HT-29 (cell line): ENCODE measurements at places on chromosomes 12 and 14. TPM values are rescaled to one million over a fixed set of nuclear protein-coding genes. Genes with fewer than 3 reads are reported as not detected.
A peak's percentile ranks its signal among the peaks of the same experiment; 100 is the strongest.

CYP46A1 gene
- not detected in 2 replicates for total RNA-seq

OLR1 gene
- not detected in 2 replicates for total RNA-seq

KRT8 gene
- total RNA-seq = 5,686 and 5,723 TPM in 2 replicates

AGAP2 gene
- 1.9 and 4.0 TPM in 2 replicates for total RNA-seq

USP15 gene
- 24.6 and 27.1 TPM in 2 replicates for total RNA-seq

RPGRIP1 gene
- total RNA-seq = 0.05 and 0.33 TPM in 2 replicates

ATG101 gene
- 105 and 114 TPM in 2 replicates for total RNA-seq

TRHDE gene
- not detected in 2 replicates for total RNA-seq

CLEC4D gene
- total RNA-seq = not detected in 2 replicates

IFNG-AS1 gene
- not detected in 2 replicates for total RNA-seq

MORN3 gene
- total RNA-seq = 0.05 and 0.13 TPM in 2 replicates

GALNT4 gene
- total RNA-seq = 5.7 and 6.7 TPM in 2 replicates

SMCO3 gene
- not detected in 2 replicates for total RNA-seq

- DNase-seq = peak; percentile 38
These were observed 114.0 kb downstream of the PLXNC1 start for GRCh38 chr12:94262228-94263010.

DNA sequence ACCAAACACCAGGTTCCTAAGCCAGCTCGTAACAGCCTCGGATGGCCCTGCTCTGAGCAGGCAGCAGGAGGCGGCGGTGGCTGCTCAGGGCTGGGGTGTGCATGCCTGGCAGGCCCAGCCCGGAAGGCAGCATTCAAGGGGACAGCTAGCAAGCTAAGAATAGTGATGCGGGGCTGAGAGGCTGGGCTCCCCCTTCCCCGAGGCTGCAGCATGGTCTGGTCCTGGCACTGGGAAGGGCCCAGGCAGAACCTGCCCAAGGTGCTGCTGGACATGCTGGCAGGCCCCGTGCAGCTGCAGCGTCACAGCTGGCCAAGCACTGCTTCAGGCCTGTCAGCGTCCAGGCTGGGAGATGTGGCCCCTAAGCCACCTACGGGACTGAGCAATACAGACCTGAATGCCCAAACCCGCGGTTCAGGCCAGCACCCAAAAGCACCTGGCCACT, 26.4 kb upstream of the NUDT14 start:
- no peak for DNase-seq

GRCh38 chr14:79605849-79606248, 605.5 kb downstream of the DIO2 start:
- no peak for DNase-seq

DNA sequence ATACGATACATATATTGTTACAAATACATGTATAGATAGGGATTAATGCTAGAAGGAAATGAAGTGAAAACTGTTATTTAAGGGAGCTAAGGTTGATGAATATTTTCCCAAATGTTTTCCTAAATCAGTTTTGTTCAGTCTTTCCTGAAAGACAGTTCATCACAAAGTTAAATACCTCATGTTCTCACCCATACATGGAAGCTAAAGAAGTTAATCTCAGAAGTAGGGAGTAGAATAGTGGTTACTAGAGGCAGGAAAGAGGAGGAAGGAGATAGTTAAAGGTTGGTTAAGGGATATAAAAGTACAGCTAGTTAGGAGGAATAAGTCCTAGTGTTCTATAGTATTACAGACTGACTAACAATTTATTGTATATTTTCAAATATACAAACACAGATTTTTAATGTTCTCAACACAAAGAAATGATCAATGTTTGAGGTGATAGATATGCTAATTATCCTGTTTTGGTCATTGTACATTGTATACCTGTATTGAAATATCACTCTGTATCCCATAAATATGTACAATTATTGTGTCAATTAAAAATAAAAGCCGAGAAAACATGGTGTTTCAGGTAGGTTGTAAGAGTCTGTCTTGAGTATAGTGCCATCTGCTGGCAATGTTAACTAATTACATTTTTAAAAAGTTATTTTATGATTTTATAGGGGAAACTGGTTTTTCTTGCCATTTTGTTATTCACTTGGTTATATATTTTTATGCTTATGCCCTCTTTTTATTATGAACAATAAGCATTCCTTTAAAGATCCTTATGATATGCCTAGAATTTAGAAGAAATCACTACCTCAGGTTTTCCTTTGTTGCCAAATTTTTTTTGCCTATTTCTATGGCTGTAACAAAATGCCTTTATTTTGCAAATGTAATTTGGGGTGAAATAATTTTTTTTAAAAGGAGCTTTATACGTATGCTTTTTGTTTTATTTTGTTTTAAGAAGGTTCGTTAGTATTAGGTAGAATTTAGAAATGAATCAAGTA, 26.9 kb downstream of the ZDHHC17 start:
- DNase-seq = peak; percentile 39

DNA sequence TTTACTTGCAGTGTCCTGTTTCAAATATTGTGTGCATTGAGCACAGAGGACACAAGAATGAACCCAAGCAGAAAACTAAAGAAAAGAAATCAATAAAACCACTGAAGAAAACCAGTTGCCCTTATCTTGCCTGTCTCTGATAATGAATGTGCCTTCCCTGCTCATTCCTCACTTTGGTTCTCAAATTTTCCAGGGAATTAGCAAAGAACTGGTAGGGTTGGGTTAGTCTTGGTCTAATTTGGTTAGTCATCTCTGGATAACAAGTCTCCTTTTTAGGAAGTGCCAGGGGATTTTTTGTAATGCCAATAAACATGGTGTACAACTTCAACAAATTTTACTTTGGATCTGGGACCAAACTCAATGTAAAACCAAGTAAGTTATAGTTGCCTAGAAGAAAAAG, 65.7 kb downstream of the DAD1 start:
- DNase-seq = no peak

GRCh38 chr12:89126712-89127111, 225.6 kb downstream of the DUSP6 start:
- no peak for DNase-seq

- no peak for DNase-seq
These were observed 483.3 kb downstream of the VRK1 start for GRCh38 chr14:97280526-97280925.

GRCh38 chr14:104561632-104562495, 17.7 kb upstream of the C14orf180 start:
- no peak for DNase-seq

DNA sequence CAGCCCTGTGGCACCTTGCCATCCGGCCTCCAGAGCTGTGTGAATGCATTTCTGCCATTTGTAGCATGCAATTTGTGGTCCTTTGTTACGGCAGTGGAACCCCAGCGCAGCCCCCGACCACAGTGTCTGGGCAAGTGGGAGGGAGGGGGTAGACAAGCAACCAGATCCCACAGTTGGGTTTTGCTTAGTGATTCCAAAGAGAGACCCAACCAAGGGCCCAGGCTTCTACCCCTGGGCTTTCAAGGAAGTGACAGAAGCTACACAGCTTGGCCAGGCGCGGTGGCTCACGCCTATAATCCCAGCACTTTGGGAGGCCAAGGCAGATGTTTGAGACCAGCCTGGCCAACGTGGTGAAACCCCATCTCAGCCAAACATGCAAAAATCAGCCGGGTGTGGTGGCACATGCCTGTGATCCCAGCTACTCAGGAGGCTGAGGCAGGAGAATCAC, 17.8 kb downstream of the ZBTB42 start:
- DNase-seq = no peak

- DNase-seq = no peak
These were observed 185.7 kb downstream of the DPF3 start for GRCh38 chr14:72708222-72708621.

DNA sequence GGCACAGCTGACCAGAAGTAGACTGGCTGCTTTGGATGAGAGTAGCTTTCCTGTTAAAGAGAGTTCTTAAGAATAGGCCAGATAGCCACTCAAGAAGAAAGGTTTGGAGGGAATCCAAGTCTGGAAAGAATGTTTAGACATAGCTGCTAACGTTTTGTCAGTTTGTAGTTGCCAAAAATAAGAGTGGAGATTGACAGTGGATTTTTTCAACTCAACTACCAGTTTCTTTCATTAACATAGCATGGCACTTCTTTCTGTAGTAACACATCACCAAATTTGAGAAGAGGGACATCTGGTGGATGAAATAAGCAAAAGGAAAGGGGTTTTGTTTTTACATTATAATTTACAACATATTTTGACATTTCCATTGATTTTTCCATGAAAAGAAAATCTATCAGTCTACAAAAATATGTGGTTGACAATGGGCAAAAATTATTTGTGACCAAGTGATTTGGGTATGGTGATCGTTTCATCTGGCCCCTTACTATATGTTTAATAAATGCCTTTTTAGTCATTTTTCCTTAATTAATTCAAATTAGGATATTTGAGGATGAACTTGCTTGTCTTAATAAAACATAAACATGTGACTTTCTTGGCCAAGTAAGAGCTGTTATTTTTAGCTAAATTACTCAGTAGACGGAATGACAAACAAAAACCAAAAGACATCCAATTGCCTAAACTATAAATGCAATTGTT, 71.1 kb downstream of the PTPRR start:
- DNase-seq = peak; percentile 68

DNA sequence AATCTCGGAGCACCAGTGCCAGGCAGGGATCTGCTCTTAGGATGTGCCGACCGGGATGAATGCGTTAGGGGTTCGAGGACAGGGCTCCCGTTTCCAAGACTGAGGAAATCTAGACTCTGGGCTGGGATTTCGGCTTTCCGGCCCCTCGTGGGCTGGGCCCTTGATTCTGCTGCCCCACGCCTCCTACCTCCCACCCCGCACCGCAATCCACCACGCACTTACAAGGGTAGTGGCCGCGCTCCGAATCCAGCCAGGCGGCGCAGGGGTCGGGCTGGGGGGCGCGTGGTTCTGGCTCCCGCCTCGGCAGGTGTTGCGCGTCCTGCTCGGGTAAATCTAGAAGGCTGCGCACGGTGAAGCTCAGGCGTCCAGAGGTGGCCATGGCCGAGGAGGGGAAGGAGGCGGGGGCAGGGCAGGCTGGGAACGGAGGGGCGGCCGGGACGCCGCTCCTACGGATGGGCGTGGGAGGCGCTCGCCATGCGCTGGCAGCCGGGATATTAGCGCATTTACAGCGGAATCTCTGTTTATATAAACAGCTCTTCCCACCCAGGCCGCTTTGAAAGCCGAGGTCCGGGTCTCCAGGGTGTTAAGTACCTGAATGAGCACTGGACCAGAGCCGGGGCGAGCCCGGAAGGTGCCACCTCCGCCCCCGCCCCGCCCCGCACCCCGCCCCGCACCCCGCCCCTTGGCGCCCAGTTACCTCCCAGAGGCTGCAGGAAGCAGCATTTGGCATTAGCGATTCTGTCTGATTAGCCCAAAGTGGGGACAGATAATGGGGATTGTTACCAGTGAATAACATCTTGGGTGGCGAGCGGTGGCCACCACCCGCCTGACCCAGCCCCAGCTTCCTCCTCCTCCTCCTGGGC, at the start of gene NKX2-8:
Gene NKX2-8, minus strand, starts transcription at position 604 of the 863 bp plus-strand sequence. Its CDS starts 225 bp downstream, at position 379.
- no peak for DNase-seq

- DNase-seq = no peak
These were observed 74.9 kb downstream of the NEDD1 start for GRCh38 chr12:96981911-96982310.

DNA sequence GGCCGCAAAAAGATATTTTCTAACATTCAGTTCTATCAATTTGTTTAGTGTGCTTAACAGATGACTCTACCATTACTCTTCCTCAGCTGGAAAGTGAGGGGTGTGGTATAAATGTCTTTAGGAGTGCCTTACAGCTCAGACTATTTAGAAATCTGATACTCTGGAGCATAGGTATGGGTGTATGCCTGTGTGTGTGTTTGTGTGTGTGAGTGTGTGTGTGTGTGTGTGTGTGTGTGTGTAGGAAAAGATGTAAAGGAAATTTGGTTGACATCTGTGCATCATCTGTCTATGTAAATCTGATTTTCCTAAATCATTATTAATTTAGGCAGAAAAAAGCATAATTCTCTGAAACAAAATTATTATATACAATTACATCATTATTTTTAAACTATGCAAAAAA, 16.0 kb downstream of the RNASE3 start:
- DNase-seq = no peak

GRCh38 chr12:77429426-77429825, 364.1 kb upstream of the E2F7 start:
- no peak for DNase-seq

GRCh38 chr14:32476532-32476931, 147.4 kb downstream of the AKAP6 start:
- DNase-seq = no peak

- DNase-seq = peak; percentile 31
These were observed 26.7 kb downstream of the MED21 start for GRCh38 chr12:27048822-27049752.

- DNase-seq = peak; percentile 81
These were observed 11.2 kb downstream of the BCL2L14 start for GRCh38 chr12:12081836-12082497.

DNA sequence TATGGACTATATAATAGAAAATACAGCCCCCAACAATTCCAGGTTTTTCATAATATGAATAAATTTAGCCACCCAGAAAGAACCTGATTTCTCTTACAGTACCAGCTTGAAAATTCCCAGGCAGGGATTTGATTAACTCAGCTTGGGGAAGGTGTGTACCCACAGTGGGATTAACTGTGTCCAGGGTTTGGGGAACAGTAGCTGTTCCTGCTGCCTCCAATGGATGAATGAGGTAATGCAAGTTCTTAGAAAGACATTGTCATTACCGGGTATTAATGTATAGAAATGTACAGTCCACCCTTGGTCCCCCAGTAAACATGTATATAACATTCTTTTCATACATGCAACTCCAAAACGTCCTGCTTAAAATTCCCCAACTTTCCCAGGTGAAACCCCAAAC, 115.6 kb downstream of the LRIG3 start:
- DNase-seq = peak; percentile 44
